D341Med (cell line): ENCODE measurements at places on chromosomes 7 and 10.
A peak's percentile ranks its signal among the peaks of the same experiment; 100 is the strongest.

GRCh38 chr7:102040569-102040968, 223.1 kb downstream of the CUX1 start:
- DNase-seq: no peak

DNA sequence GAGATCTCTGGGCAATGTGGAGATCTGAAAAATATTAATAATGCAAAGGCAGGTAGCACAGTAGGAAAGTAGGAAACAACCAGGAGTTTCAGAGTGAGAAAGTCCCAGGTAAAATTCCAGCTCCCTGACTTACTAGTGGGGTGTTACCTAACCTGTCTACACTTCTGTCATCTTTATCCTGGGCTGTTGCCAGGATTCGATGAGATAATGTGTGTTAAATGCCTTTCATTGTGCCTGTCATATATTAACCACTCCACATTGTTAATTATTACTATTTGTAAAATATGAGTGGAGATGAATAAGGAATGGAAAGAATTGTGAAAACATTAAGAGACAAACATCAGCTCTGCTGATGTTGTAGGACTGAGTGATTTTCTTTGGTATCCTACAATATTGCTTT, 50.0 kb upstream of the FRMD4A start:
- DNase-seq: no peak

DNA sequence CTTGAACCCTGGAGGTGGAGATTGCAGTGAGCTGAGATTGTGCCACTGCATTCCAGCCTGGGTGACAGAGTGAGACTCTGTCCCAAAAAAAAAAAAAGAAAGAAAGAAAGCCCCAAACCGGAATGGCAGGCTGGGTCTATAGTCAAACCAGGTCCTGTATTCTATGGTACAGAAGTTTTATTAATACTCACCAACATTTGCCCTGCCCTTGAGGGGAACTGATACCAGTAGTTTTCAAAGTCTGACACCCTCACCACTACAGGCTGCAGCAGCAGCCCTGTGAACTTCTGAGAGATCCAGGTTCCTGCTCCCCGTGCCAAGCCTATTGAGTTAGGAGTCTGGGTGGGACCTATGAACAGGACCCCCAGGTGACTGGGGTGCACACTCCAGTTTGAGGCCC, 80.6 kb downstream of the RGS10 start:
- no peak for DNase-seq

- no peak for DNase-seq
Observed at GRCh38 chr7:107118109-107118900, 50.5 kb upstream of the HBP1 start.

GRCh38 chr7:130789436-130789835, 55.4 kb upstream of the KLF14 start:
- no peak for DNase-seq

- DNase-seq: no peak
Observed at GRCh38 chr10:92753865-92754264, 64.1 kb downstream of the HHEX start.

DNA sequence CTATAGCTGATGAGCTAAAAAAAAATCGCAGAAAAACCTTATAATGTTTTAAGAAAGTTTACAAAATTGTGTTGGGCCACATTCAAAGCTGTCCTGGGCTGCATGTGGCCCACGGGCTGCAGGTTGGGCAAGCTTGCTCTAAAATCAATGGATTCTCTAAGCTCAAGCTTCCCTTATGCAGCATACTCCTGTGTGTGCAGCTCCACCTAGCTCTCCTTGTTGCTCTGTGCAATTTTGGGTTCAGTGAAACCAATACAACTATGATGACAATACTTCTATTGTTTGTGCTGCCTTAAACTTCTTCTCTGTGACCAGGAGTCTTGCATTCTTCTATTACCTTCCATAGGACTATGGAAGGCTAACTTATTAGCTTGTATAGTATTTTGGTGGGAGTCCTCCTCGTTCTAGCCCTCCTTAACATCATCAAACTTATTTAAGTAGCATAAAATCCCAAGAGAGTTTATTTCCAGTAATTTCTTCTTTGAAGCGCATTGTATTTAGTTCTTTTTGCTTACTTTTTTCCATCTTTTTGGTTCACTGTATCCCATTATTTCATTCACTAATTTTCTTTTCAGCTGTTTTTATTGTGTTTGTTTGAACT, 170.9 kb upstream of the SMIM30 start:
- peak; percentile 44 for DNase-seq

- peak; percentile 81 for DNase-seq
Observed at GRCh38 chr10:73771722-73772280, 10.0 kb upstream of the CHCHD1 start.

GRCh38 chr7:19972876-19973275, 199.5 kb upstream of the TMEM196 start:
- no peak for DNase-seq

- DNase-seq: no peak
Observed at GRCh38 chr10:3411044-3411443, 238.5 kb upstream of the PITRM1 start.

DNA sequence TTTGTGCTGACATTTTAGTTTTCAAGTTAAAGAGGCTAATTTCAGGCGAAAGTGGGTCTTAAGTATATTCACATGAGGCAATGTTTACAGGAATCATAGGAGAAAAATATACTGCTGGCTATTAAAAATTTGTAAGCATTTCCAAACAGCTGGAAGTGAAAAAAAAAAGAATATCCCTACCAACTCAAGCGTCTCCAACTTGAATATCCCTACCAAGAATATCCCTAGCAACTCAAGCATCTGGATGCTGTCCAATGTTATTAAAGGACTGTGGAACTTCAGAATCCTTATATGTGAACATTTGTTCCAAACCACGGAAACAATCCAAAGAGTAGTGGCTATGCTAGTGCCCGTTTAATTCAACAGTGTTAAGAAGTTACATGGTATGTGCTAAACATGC, 1303.0 kb downstream of the GATA3 start:
- DNase-seq: no peak

GRCh38 chr10:69974551-69975155, 78.0 kb upstream of the MACROH2A2 start:
- no peak for DNase-seq

GRCh38 chr10:71103961-71104360, 108.4 kb upstream of the UNC5B start:
- DNase-seq: no peak

GRCh38 chr10:88036126-88036525, 172.7 kb downstream of the PTEN start:
- DNase-seq: no peak

DNA sequence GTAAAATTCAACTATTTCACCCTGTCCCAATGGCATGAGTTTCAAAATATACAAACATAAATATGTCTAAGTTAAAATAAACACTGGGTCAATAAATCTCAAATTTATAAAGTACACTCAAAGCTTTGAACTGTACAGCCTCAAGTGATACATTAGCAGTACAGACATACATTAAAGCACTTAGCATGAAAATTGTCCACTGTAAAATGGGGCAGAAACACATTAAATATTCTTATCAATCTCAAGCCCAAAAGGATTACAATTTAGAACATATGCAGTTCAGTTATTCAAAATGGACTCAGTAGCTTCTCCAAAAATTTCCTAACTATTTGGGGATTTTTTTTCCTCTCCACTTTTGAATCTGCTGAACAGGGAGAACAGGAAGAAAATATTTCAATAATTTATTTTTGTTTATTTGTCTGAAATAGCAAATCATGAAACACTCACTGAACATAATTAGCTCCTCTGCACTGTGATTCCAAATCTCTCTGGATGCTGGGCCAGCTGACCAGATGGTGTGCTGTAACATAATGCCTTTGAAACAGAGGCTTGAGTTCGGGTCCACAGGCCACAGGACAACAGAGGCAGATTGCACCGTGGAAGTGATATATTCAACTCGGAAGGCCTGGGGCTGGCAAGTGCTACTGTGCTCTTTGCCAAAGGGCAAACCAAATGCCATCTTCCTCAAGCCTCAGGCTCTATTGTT, 248.9 kb upstream of the LRRN3 start:
- peak; percentile 33 for DNase-seq

- no peak for DNase-seq
Observed at GRCh38 chr7:44733708-44734481, 14.8 kb upstream of the ZMIZ2 start.

DNA sequence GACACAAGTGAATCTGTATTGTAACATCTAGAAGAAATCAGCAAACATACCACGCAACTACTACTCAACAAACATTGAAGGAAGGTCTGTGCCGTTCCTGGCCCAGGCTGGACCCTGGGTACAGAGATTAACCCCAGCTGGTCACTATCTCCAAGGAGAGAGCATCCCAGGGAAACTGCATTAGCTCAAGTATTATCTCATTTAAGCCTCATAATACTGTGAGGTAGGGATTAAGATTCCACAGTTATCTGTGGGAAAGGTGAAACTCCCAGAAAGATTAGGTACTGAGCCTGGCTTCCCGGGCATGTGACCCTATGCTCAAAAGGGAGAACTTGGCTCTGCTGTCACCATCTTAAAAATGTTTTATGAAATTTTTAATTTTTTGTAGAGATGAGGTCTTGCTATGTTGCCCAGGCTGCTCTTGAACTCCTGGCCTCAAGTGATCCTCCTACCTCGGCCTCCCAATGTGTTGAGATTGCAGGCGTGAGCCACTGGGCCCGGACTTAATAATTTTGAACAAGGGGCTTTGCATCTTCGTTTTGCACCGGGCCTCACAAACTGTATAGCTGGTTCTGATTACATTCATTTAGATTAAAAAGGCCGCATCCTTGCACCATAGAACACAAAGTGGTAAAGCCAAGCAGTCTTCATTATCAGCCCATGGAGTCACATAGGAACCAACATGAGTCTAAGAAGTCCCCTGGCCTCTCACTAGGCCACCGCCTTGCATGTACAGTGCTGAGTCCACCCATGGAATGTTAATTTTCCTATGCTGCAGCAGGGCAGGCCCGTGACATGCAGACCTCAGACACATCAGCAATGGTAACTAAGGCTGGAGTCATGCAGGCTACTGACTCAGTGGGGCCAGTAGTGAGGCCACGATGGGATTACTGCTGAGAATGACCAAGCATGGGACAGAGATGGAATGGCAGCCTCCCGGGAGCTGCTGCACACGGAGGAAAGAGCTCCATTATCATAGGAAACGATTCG, 5.5 kb upstream of the CTBP2 start:
- DNase-seq: no peak

DNA sequence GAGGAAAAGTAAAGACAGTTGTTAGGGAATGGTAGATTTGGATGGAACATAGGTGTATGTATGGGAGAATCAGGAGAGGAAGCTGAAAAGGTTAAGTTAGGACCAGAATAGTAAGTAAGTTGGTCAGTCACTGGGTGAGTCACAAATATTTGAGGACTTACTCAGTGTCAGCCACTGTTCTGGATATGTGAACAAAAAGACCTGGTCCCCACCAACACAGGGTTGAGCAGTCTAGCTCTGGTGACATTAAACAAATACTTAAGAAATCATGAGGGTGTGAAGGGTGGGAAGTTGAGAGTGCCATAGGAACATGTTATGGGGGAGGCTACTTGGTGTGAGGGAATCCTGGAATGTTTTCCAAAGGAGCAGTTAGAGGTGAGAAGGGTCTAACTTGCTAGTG, 246.9 kb downstream of the PTEN start:
- no peak for DNase-seq

DNA sequence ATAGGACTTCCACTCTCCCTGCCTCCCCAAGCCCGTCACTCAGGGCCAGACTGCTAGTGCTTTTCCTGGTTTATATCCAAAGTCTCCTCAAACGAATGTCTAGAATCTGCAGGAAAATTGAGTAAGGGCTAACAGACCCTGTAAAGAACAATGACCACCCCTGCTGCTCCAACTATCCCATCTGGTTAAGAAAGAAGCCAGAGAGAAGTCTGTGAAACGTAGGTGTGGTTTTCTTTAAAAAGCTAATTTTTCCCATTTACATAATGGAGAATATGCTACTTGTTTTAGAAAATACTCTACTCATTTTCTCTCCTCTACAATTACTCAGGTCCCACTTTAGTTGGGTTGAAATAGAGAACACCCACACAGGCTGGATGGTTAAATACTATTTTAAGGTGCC, 72.5 kb downstream of the FAM13C start:
- DNase-seq: no peak
